Foreskin fibroblast (primary cell): ENCODE measurements at places on chromosomes 11 and 22.
A peak's percentile ranks its signal among the peaks of the same experiment; 100 is the strongest.

GRCh38 chr11:43547889-43548381 lies 132.6 kb upstream of the HSD17B12 start:
- no peak for DNase-seq

GRCh38 chr22:30922151-30922611 lies 46.4 kb downstream of the MORC2 start:
- peak; percentile 81 for DNase-seq

GRCh38 chr11:127632546-127632945 lies 632.0 kb upstream of the KIRREL3 start:
- DNase-seq, result no peak

GRCh38 chr11:57148621-57149020 lies 33.1 kb upstream of the LRRC55 start:
- no peak for DNase-seq

DNA sequence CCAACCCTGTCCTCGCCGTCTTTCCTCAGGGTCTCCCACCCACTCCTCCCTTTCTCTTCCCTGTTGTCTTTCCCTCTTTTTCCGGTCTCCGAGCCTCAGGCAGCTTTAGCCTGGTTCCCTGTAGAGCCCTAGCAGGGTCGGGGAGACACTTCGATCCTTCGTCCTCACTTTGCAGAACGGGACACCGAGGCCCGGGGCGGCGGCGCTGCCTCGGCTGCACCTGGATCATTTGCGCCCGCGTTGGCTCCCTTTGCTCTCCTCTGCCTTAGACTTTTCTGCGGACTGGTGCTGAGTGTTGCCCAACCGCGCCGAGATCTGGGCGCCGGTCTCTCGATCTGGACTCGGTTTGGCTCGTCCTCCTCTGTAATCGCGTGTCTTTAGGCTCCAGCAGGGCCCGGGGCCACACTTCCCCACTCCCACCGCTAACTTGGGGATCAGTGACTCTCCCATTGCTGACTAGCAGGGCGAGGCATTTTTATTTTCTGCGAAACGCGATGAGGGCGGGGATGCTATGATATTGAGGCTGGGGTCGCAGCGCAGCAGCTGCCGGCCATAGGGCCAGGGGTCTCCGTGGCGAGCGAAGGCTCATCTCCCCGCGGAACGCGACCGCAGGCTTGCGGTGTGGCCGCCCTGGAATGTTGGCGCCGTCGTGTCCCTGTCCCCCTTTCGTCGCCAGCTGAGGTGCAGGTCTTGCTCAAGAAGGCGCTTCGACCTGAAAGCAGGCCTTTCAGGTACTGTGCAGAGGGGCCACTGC lies 1.6 kb upstream of the E2F8 start:
- DNase-seq, result peak; percentile 38

- no peak for DNase-seq
These were observed at the start of gene RAB3IL1 for GRCh38 chr11:61917334-61918109. TSS of gene RAB3IL1 (minus strand) at chr11:61917566. CDS start at chr11:61917367, 199 bp downstream.
